Left renal pelvis (tissue), 4 donors: ENCODE measurements at places on chromosomes 6 and 20. TPM values are rescaled to one million over a fixed set of nuclear protein-coding genes. Genes with fewer than 3 reads are reported as not detected.

EPHA7 gene
- 44.0 TPM for polyA plus RNA-seq

HMGCLL1 gene
- polyA plus RNA-seq = 2.6 TPM

- no peak for DNase-seq
These were observed 154.1 kb upstream of the MYLIP start for GRCh38 chr6:15974817-15975216.

SLC12A5 gene
- polyA plus RNA-seq = 0.86 TPM

GRCh38 chr6:135496800-135497411, 634 bp downstream of the AHI1 start:
- DNase-seq = no peak

SLC35F1 gene
- polyA plus RNA-seq = 2.4 TPM
